ENCODE measurements at places on chromosomes 3 and 15.
A peak's percentile ranks its signal among the peaks of the same experiment; 100 is the strongest.

GRCh38 chr3:21638488-21638887 is 112.5 kb downstream of the ZNF385D start:
- no peak for DNase-seq

GRCh38 chr3:195555110-195555509 is 12.0 kb upstream of the PPP1R2 start:
- DNase-seq: no peak

- DNase-seq: no peak
These were observed 93.1 kb upstream of the SAMMSON start for GRCh38 chr3:69906351-69906966.

GRCh38 chr3:55059027-55059629 is 131.3 kb upstream of the LRTM1 start:
- DNase-seq: no peak

DNA sequence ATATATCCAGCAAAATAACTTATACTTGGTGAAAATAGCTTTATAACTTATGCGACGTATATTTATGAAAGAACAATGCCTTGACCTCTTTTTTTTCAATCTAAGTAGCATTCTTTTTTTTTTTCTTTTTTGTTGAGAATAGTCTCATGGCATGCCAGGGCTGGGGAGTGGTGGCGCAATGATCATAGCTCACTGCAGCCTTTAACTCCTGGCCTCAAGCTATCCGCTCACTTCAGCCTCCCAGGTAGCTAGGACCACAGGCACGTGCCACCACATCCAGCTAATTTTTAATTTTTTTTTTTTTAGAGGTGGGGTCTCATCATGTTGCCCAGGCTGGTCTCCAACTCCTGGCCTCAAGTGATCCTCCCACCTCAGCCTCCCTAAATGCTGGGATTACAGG is 43.5 kb downstream of the RAB8B start:
- DNase-seq: no peak

DNA sequence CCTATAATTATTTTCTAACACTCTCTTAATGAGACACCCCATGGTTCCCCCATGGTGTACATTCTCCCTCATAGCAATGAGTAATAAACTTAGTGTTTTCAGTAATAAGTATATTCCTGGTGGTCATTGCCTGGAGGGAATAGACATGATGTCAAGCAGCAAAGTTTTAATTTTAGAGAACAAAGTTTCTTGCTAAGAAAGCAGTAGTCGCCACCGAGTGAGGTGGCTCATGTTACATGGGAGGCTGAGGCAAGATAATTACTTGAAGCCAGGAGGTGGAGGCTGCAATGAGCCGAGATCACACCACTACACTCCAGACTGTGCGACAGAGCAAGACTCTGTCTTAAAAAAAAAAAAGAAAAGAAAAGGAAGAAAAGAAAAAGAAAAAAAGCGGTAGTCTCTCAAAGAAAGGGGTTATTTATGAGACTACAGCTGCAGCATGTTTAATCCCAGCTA is 2.4 kb upstream of the ELP6 start:
- DNase-seq: no peak

DNA sequence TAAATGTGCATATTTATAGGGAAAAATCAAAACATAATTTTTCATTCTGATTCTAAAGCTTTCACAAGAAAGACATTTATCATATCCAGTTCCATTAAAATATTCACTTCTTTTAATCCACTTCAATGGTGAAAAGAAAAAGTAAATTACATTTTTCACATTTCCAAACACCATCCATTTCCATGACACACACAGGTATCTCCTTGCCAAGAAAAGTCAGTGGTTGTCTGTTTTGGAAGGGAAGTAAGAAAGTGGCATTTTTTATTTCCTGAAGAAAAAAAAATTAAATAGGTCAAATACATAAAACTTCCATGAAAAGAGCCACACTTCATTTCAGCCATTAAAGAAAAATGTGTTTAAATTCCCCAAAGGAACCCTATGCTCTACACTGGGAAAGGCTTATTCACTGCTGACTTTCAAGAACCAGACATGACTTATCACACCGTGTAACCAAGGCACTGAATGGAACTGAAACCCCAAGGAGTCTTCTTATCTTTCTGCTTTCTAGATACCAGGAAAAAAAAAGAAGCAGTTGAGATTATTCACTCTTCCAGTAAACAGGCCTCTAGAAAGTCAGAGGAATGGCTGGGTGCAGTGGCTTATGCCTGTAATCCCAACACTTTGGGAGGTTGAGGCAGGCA is 44.5 kb downstream of the OSBPL10 start:
- DNase-seq: no peak

- no peak for DNase-seq
These were observed 26.1 kb downstream of the LSM3 start for GRCh38 chr3:14204515-14205284.

DNA sequence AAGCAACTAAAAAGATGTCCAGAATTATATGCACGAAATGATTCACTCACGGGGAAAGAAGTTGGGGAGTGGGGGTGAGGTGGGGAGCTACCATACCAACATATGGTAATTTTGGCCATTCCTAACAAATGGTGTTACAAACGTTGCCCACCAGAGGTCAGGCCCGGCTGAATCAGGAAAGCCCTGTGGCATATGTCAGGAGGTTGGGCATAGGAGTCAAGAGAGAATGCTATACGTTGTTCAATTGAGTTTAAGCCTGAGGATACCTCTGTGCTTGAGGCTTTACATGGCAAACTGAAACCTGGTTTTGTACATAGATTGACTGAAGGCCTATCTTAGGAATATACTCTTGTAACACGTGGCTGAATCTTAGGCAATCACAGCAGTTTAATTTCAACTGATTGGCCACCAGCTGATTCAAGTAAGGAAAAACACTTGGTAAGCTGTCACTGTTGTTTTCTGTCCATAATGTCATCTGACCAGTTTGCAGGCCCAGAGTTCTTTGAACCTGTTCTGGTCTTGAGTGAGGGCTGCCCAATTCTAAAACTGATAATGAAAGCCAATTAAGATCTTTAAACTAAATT is 23.4 kb upstream of the SLC2A2 start:
- DNase-seq: peak; percentile 7

GRCh38 chr3:169772305-169772896 is 795 bp upstream of the MYNN start:
- DNase-seq: no peak

GRCh38 chr3:79202471-79203143 is 565.2 kb downstream of the ROBO1 start:
- DNase-seq: no peak

DNA sequence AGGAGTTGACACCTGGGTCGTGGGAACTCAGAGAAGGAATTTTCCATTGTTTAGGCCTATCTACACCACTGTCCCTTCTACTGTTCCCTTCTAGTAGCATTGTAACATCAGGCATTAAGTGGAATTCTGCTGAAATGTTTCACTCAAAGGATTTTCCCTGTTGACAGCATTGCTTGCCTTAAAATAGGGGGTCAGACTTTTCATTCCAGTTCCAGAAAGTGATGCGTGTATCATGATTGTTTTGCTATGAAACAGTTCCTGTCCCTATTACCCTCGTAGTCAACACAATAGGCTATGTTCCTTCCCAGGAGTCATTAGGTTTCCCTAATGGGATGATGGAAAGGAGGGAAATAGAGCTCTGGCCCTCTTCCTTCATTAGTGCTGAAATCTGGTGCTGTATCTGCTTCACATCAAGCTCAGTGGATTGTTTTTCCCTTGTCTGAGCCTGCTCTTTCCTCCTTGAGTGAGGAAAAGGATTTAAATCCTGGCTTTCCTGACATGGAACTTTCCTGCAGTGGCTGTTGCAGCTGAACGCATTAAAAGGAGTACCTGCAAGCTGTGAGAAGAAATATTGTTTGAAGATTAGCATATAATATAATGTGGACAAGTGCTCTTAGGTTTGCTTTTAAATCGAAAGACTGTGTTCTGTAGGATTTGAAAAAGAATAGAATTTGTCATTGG is 195.9 kb downstream of the KLHL25 start:
- no peak for DNase-seq

- DNase-seq: no peak
These were observed 33.1 kb downstream of the ASB7 start for GRCh38 chr15:100635406-100636071.

DNA sequence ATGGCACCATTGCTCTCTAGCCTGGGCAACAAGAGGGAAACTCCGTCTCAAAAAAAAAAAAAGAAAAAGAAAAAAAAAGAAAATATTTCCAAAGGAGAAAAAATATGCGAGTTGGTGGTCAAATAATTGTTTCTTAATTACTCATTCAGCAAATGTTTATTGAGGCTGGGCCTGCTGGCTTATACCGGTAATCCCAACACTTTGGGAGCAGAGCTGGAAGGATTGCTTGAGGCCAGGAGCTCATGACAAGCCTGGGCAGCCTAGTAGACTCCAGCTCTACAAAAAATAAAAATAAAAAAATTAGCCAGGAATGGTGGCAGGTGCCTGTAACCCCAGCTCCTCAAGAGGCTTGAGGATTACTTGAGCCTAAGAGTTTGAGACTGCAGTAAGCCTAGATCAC is 4.1 kb downstream of the KNL1 start:
- no peak for DNase-seq

- no peak for DNase-seq
These were observed 18.5 kb downstream of the SFMBT1 start for GRCh38 chr3:53027254-53027844.

DNA sequence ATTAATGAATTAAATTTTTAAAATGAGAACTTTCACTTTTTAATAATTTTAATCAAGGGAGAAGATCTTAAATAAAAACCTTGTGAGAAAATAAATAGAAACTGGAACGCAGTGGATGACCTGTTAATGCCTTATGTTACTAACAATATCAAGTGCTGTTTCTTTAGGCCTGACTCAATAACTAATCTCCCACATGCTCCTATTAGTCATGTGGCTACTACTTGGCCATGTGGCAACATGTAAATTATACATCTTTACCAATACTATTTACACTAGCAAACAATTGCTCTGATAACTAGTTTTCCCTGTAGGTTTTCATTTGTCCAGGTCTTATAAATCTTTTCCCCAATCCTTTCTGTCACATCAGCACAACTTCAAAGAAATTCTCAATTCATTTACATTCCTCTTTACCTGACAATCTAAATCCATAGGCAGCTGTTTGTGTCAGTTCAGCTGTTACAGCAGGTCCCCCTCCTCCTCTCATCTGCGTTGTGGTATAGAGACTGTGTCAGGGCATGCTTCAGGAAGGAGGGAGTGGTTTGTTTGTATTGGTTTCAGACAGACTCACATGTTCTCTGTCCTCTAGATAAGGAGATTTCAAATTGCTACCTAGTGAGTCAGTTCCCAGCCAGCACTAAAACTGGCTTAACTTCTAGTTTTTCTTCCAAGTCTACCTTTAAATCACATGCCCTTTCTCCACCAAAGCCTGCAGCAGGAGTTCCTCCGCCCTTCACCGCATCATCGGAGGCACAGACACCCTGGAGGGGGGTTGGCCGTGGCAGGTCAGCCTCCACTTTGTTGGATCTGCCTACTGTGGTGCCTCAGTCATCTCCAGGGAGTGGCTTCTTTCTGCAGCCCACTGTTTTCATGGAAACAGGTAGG is 11.3 kb upstream of the C3orf52 start:
- DNase-seq: no peak

- no peak for DNase-seq
These were observed 69.4 kb downstream of the OSBPL10 start for GRCh38 chr3:31911643-31912042.

- DNase-seq: no peak
These were observed 34.2 kb upstream of the CHRNB4 start for GRCh38 chr15:78675206-78675605.

- no peak for DNase-seq
These were observed 524 bp downstream of the IGF1R start for GRCh38 chr15:98648654-98649471.
